Activated CD4-positive, alpha-beta T cell treated with anti-CD3 and anti-CD28 coated beads for 36 hours (primary cell): ENCODE measurements at places on chromosomes 13 and 19. TPM values are rescaled to one million over a fixed set of nuclear protein-coding genes. Genes with fewer than 3 reads are reported as not detected.

Gene LHB
- 0.51 TPM for total RNA-seq

Gene MLLT1
- total RNA-seq = 46.6 TPM

Gene WDR18
- total RNA-seq = 87.8 TPM

Gene ZNF723
- total RNA-seq = not detected

Gene NLRP11
- 0.05 TPM for total RNA-seq

Gene NKPD1
- total RNA-seq = 0.09 TPM

Gene NTN5
- total RNA-seq = 0.50 TPM

Gene KL
- 0.35 TPM for total RNA-seq

Gene ZNF534
- 0.09 TPM for total RNA-seq

Gene MIDN
- total RNA-seq = 46.5 TPM

Gene CEACAM19
- 0.73 TPM for total RNA-seq

Gene INSR
- total RNA-seq = 3.5 TPM

Gene AMH
- 1.9 TPM for total RNA-seq

Gene CLDND2
- total RNA-seq = 3.2 TPM

Gene ATP4A
- total RNA-seq = not detected

Gene CGB1
- not detected for total RNA-seq

Gene TPTE2
- 0.25 TPM for total RNA-seq

Gene TIMM29
- 8.6 TPM for total RNA-seq

Gene CLEC11A
- 1.0 TPM for total RNA-seq
